ENCODE measurements at places on chromosomes 6 and 20.

DNA sequence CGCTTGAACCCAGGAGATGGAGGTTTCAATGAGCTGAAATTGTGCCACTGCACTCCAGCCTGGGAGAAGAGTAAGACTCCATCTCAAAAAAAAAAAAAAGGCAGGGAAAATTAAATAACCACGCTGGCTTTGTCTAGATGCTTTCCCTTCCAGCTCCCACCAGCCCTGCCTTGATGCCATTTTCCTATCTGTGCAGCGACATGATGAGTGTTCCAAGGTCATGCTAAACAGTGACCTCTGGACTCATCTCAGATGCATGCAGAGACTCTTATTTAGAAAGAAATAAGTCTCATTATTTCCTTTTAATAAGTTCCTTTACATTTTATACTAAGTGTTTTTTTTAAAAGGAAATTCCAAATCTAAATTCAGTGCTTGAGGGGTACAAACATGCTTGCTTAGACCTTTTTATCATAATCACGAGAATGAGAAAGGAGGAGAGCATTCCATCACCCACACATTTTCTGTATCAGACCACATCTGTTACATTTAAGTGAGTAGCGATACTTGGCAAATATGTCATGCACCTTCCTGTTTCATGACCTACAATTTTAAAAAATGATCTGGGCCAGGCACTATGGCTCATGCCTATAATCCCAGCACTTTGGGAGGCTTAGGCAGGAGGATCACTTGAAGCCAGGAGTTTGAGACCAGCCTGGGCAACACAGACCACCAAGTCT lies 101.1 kb upstream of the RREB1 start:
- no peak for DNase-seq

DNA sequence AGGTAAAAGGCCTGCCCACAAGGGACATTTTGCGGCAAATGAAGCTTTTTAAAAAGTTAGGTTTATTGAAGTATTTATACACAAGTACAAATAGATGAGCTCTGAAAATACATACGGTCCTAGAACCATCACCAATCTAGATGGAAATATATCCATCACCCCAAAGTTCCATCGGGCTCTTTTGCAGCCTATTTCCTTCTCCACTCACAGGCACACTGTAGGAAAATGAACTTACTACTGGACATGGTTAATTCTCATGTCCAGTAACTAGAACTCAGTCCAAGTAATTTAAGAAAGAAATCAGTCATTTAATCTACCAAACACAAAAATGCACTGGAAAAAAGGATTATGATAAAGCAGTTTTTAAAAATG lies 6.2 kb downstream of the PCNA start:
- no peak for DNase-seq

DNA sequence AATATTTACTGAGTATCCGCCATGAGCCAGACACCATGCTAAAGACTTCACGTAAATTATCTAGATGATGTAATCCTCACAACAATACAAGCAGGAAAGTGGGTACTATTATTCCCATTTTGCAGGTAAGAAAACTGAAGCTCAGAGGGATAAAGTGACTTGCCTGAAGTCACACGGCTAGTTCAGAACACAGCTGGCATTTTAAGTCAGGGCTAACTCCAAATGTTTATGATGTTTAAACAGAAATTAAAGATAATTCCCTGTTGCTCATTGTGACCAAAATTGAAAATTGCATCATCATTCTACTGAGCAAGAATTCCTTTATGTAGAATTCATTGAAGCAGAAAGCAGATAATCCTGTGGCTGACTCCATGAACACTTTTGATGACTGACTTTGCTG lies 71.3 kb upstream of the STXBP5 start:
- DNase-seq, result no peak

GRCh38 chr20:14208956-14209355 lies 128.5 kb downstream of the FLRT3 start:
- DNase-seq, result no peak

- no peak for DNase-seq
Observed at GRCh38 chr6:31763619-31763940, 1.1 kb downstream of the SAPCD1 start.

- no peak for DNase-seq
Observed at GRCh38 chr6:154367336-154367735, 10.7 kb upstream of the IPCEF1 start.
